Uterus (tissue), 4 donors: ENCODE measurements at places on chromosomes 7 and 10. TPM values are rescaled to one million over a fixed set of nuclear protein-coding genes. Genes with fewer than 3 reads are reported as not detected.

DNA sequence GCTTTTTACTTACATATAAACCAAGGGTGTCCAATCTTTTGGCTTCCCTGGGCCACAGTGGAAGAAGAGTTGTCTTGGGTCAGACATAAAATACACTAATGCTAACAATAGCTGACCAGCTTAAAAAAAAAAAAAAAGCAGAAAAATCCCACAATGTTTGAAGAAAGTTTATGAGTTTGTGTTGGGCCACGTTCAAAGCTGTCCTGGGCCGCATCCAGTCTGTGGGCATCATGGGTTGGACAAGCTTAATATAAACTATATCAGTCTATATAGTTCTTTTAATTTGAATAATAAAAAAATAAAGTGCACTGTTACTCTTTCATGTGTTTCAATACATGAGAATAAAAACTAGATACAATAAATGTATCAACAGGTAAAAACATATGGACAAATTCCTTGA, 179.9 kb downstream of the DNAJC1 start:
- no peak for DNase-seq

DNA sequence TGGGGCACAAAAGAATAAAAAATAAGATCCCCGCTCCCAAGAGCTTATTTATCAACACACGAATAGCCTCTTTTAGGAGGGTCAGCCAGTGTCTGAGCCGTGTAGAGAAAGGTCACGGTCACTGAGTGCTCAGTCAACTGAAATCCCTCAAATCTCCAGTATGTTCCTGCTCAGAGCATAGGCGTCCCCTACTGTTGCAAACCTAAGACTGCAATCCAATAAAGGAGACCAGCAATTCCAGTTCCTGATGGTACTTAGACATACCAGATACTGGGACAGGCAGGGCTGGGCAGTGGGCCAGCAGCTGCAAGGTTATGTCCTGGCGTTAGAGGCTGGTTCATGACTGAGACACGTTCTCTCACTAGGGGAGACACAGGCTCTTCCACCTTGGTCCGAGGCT, 93.6 kb downstream of the CACNB2 start:
- no peak for DNase-seq

The KAZALD1 gene
- not detected for total RNA-seq

The VAX1 gene
- not detected for total RNA-seq

The CREB5 gene
- total RNA-seq, result 23.3 TPM

The OR6V1 gene
- not detected for total RNA-seq

- DNase-seq, result no peak
Observed at GRCh38 chr10:15222511-15222910, 54.0 kb upstream of the NMT2 start.

The CALHM3 gene
- total RNA-seq, result not detected

The ASB10 gene
- total RNA-seq, result not detected

DNA sequence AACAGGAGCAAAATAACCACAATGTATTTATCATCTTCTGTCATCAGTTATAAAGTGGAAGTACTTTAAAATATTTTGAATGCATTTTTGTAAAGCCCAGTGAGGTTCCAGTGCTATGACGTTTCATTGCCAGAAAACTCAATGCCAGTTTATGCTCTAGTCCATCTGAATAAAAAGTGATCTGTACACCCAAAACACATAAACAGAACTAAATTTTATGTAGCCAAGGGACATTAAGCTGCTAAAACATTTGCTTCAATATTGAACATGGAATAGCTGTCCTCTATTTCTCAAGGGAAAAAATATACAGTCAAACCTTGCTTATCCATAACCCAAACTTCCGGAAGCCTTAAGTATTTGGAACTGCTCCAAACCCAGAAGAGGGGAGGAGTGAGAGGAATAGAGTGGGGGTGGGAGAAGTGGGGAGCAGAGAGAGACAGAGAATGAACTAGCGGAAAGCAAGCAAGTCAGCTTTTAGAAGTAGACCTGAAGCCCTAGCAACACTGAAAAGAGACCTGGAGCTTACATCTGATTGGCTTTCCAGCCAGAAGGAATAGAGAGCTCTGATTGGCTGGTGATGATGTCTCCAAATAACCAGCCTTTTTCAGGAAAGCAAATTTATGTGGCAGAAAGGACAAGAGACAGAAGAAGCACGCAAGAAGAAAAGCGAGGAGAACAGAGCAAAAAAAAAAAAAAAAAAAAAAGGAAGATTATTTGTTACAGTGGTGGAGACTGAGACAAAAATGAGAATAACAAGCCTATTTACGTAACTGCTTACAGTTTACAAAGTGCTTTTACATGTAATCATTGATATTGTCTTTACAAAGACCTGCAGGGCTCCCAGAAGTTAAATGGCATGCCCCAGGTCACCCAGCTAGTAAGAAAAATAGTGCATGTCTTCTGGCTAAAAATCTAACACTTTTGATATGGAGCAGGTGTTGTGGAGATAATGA, 196.0 kb downstream of the RNLS start:
- peak; percentile 21 for DNase-seq

DNA sequence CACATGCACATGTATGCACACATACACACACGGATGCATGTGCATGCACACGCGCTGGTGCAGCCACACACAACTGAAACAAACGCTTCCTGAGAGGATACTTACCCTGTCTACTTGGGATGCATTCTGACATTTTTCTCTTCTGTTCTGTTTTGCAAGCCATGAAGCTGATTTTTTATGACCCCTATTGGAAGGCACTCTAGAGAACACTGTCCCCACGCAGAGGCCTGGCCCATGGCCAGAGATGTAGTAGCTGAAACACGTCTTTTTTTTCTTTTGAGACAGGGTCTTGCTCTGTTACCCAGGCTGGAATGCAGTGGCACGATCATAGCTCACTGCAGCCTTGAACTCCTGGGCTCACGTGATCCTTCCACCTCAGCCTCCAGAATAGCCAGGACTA, 47.9 kb downstream of the VWA2 start:
- DNase-seq, result no peak

The NRP1 gene
- 47.1 TPM for total RNA-seq

The TUBAL3 gene
- not detected for total RNA-seq

- DNase-seq, result peak; percentile 45
Observed at GRCh38 chr10:132654708-132655661, 117.4 kb downstream of the INPP5A start.

DNA sequence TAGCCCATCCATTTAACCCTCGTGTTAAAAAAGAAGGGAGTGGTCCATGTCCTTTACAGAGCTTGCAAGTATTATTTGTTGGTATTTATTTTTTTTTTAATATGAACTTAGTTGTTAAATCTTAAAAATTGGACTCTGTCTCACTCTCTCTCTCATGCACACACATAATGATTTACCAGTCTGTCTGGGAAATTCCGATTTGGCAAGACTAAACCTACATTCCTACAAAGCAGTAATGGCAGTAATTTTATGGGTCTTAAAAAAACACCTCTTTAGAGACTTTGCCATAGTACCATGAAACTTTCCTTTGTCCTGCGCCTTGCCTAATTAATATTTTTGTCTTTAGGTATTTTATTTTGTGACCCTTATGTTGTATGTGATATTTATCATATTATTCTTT, 239.5 kb upstream of the PPP1R3A start:
- DNase-seq, result no peak

The PCLO gene
- total RNA-seq, result 0.26 TPM

GRCh38 chr7:151724920-151725584, 151.9 kb downstream of the PRKAG2 start:
- no peak for DNase-seq

GRCh38 chr10:30154561-30154960, 95.2 kb upstream of the JCAD start:
- no peak for DNase-seq

DNA sequence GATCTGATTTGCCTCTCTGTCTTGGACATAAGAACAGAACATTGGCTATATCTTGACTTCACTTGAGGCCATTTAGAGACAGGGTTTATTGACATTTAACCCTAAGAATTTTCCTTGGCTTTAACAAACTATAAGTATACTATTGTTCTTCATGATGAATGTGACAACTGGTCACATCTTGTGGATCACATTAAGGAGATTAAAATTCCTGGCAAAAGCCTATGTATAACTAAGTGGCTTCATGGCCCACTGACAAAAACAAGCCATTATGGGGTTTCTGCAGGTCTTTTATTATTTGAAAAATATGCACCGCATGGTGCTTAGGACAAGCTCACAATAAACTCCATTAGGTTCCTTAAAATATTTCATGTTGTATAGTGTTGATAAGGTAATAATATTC, 54.8 kb downstream of the THNSL1 start:
- DNase-seq, result no peak

The MYL7 gene
- not detected for total RNA-seq

DNA sequence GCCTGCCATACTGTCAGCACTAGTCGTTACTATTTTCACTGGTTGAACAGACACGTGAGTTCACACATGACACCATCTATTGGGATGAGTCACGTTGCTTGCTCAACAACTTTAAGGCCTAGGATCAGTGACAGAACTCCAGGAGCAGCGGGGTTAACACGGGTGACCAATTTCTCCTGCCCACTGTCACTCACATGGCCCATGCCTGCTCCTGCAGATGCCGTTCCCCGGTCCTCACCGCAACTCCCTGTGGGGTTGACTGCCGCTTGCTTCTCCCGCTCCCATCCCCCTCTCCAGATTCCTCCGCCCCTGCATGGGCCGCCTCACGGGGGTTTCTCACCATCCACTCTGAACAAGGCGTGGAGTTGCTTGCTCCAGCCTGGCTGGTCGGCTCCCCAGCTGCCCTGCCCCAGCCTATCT, 128.2 kb downstream of the TAX1BP1 start:
- no peak for DNase-seq

The NRG3 gene
- total RNA-seq, result 0.27 TPM

The CYP3A4 gene
- total RNA-seq, result not detected

DNA sequence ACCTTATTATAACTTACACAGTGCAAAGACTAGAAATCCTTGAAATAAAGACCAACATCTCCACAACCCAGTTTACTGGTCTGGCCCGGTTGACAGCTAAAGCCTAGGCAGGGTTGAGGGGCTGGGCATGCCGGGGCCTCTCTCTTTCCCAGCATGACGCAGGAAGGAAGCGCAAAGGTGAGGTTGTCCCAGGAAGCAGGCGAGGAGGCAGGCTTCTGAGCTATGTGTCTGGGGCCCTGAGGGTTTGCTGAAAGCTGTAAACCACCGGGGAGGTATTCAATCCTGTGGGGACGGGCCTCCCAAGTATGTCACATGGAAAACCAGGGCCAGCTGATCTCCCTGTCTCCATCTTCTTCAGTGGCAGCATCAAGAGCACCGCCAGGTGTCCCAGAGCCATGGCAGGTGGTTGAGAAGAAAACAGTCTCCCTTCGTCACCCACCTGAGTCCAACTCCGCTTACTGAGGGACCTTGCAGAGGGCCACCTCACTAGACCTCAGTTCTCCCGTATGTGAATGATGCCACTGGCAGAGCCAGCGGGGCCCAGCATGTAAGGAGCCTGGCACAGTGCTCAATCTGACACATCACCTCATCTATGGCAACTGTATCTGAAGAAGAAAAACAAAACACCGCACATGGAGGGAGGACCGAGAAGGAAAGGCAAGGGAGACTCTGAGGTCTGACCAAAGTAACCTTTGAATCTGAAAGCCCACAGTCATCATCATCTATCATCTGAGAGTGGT, 49.5 kb downstream of the FAM53B start:
- DNase-seq, result no peak

- DNase-seq, result no peak
Observed at GRCh38 chr10:10886861-10887531, 130.7 kb upstream of the CELF2 start.

- no peak for DNase-seq
Observed at GRCh38 chr10:103077491-103078308, 115.4 kb downstream of the NT5C2 start.

DNA sequence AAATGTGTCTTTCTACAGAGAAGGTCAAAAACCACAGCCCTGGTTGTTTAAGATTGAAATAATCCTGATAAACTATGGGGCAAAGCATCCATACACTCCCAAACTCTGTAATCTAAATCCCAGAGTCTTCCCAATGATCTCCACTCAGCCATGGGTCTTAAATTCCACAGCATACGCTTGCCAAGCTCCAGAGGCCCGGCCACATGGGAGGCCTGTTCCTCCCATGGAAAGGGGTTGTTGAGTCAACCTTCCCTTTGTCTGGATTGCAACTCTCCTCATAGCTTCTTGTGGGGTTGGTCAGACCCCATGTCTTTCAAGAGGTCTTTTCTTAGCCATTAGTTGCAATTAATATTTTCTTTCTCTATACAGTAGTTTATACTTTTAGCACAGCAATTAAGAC, 718 bp upstream of the STEAP4 start:
- no peak for DNase-seq

DNA sequence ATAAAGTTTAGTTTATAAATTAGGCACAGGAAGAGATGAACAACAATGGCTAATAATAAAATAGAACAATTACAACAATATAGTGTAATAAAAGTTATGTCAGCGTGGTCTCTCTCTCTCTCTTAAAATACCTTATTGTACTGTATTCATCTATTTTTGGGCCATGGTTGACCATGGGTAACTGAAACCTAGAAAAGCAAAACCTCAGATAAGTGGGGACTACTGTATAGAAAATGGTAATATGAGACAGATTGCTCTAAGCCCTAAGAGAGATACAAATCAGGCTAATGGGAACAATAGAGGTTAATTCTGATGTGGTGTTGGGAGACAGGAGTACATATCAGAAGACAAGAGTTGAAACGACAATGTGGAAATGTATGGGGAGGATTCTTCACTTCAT, 86.2 kb downstream of the ZNF365 start:
- no peak for DNase-seq

- no peak for DNase-seq
Observed at GRCh38 chr10:103572347-103573204, 79.1 kb downstream of the NEURL1 start.

GRCh38 chr7:37643876-37644275, 39.7 kb upstream of the GPR141 start:
- DNase-seq, result no peak

- no peak for DNase-seq
Observed at GRCh38 chr7:138468244-138469123, 8.4 kb downstream of the TRIM24 start.

DNA sequence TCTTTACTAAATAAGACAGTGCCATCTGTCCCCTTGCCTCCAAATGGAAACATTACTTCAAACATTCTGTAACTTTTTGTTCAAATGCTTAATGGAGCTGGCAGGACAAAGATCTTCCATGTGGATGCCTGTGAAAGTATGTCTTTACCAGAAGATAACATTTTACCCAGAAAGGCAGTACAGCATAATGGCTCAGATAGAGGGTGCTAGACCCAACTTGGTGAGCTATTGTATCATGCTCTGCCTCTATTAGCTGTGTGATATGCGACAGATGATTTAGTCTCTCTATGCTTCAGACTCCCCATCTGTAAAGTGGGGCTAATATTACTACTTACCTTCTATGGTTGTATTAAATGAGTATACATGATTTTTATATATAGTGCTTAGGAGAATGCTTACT, 8.8 kb upstream of the SMKR1 start:
- DNase-seq, result no peak

- no peak for DNase-seq
Observed at GRCh38 chr10:131102676-131103075, 208.8 kb downstream of the TCERG1L start.

DNA sequence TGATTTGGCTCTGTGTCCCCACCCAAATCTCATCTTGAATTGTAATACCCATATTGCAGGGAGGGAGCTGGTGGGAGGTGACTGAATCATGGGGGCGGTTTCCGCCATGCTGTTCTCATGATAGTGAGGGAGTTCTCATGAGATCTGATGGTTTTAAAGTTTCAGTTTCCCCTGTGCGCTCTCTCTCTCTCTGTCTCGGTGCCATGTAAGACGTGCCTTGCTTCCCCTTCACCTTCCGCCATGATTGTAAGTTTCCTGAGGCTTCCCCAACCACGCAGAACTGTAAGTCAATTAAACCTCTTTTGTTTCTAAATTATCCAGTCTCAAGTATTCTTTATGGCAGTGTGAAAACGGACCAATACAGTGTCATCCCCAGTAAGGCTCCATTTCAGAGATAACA, 48.3 kb upstream of the CHCHD3 start:
- no peak for DNase-seq

- DNase-seq, result no peak
Observed at GRCh38 chr7:22884911-22885788, 62.5 kb upstream of the TOMM7 start.
